CD4-positive, alpha-beta T cell treated with Interferon gamma for 1 hour (primary cell): ENCODE measurements at places on chromosomes 3 and 15.

DNA sequence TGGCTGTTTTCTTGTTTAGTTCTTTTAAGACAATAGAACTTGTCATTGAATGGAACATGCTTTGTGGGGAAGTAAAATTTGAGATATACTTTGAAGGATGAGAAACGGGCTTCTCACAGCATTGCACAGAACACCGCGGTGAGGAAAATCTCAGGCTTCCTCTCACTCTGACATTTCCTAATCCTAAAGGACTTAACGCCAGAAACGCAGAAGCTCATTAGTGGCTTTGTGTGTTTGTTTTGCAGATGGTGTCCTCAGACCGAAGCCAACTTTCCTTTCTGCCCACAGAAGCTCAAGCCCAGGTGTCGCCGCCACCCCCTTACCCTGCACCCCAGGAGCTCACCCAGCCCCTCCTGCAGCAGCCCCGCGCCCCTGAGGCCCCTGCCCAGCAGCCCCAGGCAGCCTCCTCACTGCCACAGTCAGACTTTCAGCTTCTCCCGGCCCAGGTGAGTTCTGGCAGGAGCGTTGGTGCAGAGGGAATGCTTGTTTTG lies 78.9 kb upstream of the BLM start:
- DNase-seq: no peak

- DNase-seq: no peak
Observed at GRCh38 chr15:23420806-23421575, 26.1 kb downstream of the GOLGA6L2 start.

DNA sequence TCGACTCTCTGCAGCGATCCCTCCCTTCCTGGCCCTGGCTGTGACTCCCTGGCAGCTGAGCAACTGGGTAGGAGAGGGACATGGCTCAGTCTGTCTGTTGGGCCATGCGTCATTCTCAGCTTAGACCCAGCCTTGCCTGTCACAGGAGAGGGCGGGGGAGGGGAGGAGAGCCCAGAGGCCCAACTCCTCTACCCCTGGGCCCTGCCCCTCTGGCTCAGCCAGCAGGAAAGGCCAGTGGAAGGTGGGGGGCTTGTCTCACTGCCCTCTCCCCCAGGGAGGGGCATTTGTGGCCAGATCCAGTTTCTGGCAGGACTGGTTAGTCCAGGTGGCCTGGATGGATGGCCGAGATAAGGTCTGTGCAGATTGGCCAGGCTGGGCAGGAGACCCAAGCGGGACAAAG lies 31.6 kb downstream of the DNAJB8 start:
- DNase-seq: no peak

GRCh38 chr3:18419232-18419631 lies 5.9 kb downstream of the SATB1 start:
- no peak for DNase-seq

DNA sequence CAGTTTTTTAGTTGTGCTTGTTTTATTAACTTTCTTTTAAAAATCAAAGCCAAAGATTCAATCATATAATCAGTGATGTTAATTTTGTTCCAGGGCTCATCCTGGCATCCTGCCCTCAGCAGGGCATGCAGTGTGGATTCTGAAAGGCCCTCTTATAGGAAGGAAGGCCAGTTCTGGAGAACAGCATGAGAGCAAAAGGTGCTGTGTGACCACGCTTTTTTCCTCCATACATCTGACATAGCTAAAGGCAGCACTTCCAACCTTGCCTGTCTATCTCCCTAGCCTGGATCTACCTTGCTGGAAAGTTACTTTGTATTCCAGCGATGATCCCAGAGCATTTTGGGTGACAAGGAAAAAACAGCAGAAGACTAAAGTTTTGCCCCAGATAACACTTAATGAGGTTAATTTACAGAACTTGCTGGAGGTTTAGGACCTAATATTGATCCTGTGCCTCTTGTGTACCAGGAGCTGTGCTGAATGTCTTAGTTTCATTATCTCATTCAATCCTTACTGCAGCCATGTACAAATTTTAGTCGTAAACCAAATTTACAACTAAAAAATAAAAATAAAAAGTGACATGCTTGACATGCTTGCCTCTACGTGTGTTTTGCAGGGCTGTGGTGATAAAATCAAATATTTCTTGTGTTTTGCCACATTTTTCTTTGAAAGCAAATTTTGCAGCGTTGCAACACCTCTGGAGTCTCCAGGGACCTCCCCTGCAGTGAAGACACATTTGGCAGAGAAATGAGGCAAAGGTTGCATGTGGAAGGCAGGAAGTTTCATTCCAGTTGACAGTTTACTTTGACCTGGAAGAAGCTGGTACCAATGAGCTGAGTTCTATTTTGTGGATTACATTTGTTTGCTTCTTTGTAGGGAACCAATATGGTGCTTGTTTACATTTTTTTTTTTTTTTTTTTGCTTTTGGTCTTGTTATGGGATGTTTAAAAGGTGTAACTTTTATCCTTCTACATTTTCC lies 13.2 kb downstream of the IL1RAP start:
- no peak for DNase-seq

DNA sequence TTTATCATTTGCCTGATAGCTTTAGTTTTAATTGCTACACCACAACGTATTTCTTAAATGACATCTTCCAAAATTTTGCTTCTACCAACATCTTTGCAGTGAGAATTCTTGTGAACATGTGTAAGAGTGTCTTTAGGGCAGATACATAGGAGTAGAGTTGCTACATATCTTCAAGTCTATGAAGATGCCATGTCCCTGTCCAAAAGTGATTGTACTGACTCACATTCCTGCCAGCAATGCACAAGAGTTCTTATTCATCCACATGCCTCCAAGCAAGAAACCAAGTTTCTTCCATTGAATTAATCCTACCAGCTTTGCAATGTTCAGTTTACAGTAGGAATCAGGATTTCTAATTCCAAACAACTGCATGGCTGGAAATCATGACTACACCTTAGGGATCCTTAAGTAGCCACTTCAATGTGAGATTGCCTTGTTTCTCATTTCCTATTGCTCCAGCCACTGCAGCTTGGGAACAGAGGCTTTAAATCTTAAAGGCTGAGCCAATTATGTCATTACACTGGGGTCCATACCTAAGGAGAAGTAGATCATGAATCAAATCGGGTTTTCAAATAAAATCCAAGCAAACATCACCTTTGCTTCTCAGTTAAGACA lies 44.5 kb downstream of the BCL2L10 start:
- DNase-seq: no peak

DNA sequence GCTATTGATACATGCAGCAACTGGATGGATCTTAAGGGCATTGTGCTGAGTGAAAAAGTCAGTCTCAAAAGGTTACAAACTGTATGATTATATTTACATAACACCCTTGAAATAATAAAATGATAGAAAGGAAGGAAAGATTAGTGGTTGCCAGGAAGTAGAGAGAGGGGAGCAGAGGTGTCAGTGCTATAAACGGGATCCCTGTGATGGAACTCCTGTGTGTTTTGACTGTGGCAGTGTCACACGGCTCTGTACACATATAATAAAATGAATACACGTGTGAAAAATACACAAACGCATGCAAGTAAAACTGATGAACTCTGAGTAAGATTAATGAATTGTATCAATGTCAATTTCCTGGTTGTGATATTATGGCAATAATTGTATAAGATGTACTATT lies 60.3 kb downstream of the TCAIM start:
- no peak for DNase-seq

GRCh38 chr3:46866720-46867549 lies 3.7 kb upstream of the MYL3 start:
- peak; percentile 64 for DNase-seq

DNA sequence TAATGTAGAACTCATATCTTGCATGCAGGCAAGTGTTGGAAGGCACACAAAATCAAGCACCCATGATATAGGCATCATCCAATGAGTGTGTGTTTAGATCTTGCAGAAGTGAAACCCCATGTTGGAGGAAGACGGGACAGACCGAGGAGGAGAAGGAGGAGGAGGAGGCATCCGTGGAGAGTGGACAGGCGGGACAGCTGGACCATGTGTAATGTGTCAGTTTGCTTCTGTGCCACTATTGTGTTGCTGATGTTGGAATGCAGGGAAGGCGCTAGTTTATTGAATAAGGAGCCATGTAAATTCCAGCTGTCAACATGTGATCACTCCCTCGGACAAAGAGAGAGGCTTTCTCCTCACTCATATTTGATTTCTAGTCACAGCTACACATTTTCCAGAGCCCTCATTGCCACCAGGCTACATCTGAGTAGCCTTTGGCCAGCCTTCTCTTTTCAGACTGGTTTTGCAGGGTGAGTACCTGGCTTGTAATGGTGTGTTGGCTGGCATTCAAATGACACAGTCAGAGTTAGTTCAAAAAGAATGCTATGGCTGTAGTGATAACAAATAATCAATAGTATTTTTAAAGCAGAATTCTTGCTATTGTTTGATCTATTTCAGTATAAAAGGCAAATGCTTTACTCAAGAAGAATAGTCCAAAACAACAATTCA lies 1037.6 kb upstream of the NR2F2 start:
- no peak for DNase-seq

- no peak for DNase-seq
Observed at GRCh38 chr3:129855832-129856419, 37.6 kb downstream of the TMCC1 start.

DNA sequence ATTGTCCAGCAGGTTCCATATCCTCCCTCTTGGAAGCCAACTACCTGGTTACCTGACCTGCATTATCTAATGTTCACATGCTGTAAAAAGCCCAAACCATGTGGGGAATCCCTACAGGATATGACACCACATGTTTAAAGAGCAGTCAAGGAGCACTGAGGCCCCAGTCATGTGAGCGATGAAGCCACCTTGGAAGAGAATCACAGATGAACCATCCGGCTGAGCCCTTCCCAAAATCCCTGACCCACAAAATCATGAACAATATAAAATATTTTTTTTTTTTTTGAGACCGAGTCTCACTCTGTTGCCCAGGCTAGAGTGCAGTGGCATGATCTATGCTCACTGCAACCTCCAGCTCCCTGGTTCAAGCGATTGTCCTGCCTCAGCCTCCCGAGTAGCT lies 10.6 kb upstream of the ANKDD1A start:
- DNase-seq: no peak

- no peak for DNase-seq
Observed at GRCh38 chr15:42427429-42428223, 63.3 kb downstream of the ZNF106 start.

DNA sequence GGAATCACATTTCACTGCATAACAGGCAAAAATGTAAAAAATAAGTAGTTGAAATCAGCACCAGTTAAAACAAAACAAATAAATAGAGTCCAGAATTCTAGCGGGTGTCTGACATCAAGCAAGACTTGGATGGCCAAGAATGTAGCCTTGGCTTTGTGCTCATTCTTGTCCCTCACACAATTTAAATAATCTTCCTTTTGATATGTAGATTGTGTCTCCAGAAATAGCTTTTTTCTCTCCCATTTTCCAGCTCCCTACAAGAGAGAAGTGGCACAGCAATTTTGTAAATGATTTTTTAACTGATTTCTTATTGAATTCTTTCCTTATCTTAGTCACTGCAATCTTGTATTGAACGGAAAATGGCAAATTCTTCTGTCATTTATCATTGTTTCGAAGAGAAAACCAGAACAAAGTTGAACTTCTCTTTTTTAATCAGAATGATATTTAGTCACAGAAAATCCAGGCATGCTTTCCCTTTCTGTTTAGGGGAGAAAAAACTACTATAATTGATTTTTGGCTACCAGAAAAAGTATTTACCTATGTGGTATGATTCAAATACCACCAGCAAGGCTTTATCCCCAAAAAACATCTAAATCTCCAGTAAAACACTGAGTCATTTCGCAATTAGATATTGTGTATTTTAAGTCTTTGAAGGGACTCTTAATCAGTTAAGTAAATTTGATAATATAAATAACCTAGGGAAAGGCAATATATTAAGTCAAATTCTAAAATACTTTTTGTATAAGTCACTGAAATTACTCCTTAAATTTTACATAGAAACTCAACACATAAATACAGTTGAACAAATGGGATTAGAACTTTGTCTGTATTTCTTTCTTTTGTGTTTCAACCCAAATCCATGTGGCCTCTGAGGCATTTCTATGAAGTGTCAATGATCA lies 481.7 kb downstream of the GBE1 start:
- no peak for DNase-seq

GRCh38 chr3:159795042-159795441 lies 193.6 kb upstream of the IL12A start:
- no peak for DNase-seq
